Stimulated activated CD8-positive, alpha-beta memory T cell treated with anti-CD3 and anti-CD28 coated beads, Interleukin-4, amount 100 ng/mL, for 4 hours (primary cell): ENCODE measurements at places on chromosomes 7 and 10.

DNA sequence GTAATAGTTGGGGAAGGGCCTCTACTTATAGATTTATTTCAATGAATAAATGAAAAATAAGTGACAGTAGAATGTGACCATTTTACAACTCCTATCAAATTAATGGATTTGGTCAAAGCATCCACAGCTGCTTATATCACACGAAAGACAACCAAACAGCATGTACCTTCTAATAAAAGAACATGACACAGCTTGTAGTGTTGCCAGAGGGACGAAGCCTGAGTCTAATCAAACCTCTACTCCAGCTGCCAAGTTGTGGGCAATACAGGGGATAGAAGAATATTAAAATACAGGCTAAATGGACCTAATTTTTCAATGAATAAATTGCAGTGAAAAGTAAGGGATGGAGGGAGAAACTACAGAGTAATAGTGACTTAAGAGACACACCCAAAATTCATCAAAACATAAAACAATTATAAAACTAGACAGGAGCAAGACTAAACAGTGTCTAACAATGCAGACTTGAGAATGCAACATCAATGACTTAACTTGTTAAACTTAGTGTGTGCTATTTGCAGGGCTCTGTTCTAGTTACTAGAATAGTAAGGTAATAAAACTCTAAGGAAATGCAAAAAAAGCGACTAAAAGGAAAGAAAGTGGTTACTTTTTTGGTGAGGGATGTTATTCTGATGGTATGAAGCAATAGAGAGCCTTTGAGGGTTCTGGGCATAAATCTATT lies 853.8 kb downstream of the GRM8 start:
- no peak for DNase-seq

DNA sequence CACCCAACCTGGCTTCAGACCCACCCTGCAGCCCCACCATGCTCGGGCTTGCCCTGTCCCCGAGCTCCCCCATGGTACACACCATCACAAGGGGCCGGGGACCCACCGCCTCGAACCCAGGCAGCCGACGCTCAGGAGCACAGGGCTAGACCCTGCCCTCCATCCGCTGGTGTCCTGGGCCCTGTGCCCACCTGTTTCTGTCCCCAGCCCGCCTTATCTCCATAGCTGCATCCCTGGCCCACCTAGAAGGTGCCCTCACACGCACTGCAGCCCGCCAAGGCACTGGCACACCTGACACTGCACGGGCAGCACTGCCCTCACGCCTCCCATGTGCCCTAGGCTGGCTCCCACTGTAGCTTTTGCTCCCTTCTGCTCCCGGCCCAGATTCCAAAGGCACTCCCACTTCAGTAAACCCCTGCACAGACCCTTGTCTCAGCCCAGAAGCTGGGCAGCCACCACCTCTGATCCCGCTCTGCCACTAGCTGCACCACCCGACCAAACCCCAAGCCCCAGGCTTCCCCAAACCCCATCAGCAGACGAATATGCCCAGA lies 17.1 kb downstream of the YKT6 start:
- no peak for DNase-seq

GRCh38 chr7:95534796-95535195 lies 49.1 kb downstream of the ASB4 start:
- DNase-seq: no peak

DNA sequence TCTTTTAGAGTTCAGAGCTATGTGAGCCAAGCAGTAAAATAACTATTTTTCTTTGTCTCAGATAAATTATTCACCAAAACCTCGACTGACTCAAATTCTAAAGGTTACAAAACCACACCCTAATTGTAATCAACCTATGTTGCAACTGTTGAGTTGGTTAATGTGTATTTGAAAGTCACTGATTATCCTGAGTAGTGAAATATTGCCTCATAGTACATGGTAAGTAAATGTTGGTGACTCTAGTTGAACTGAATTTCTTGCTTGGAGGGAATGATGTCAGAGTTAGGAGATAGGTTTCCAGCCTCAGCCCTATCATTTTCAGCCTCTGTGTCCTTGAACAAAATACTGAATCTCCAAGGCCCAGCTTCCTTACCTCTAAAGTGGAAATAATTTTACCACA lies 3.0 kb upstream of the CYP2C18 start:
- no peak for DNase-seq

GRCh38 chr7:50792342-50793119 lies 9.8 kb upstream of the GRB10 start:
- no peak for DNase-seq

GRCh38 chr10:73865459-73866442 lies 8.6 kb downstream of the CAMK2G start:
- no peak for DNase-seq

DNA sequence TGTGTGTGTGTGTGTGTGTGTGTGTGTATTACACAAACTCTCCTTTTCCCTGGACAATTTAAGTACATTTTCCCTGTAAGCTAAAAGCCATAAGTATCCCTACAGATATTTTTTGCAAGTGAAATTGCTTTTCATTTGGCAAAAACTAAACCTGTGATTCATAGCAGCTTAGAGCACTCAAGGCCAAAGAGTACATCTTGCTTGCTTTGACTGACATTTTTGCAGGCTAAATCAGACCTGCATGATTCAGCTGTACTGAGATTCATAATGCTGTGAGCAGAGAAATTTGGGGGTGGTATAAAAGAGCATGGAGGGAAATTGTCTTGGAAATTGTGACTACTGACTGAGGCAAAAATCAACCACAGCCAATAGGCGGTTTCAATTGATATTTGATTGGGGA lies 500.4 kb downstream of the GFRA1 start:
- no peak for DNase-seq

DNA sequence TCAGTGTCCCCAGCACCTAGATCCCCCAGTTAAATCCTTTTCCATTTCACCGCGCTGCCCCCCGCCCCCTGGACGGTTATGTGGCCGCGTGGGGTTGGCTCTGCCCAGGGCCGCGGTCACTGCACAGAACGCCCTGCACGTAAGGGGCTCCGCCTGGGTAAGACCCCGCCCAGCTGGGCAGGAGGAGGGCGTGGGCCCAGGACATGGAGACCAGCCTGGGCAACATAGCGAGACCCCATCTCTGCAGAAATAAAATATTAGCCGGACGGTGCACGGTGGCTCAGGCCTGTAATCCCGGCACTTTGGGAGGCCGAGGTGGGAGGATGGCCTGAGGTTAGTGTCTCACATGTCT lies 650 bp upstream of the ZFAND2A start:
- DNase-seq: no peak

- no peak for DNase-seq
These were observed 6.1 kb upstream of the ABLIM1 start for GRCh38 chr10:114664127-114664526.
